ENCODE measurements at places on chromosomes 11 and 22.
A peak's percentile ranks its signal among the peaks of the same experiment; 100 is the strongest.

- no peak for DNase-seq
- no peak overlapping the region for H3K4me3 ChIP-seq
- H3K36me3 ChIP-seq, result no peaks in the 10 kb centered on the region
- H3K27ac ChIP-seq, result no peak overlapping the region
Observed at GRCh38 chr11:120601536-120601935, 90.0 kb downstream of the GRIK4 start.

DNA sequence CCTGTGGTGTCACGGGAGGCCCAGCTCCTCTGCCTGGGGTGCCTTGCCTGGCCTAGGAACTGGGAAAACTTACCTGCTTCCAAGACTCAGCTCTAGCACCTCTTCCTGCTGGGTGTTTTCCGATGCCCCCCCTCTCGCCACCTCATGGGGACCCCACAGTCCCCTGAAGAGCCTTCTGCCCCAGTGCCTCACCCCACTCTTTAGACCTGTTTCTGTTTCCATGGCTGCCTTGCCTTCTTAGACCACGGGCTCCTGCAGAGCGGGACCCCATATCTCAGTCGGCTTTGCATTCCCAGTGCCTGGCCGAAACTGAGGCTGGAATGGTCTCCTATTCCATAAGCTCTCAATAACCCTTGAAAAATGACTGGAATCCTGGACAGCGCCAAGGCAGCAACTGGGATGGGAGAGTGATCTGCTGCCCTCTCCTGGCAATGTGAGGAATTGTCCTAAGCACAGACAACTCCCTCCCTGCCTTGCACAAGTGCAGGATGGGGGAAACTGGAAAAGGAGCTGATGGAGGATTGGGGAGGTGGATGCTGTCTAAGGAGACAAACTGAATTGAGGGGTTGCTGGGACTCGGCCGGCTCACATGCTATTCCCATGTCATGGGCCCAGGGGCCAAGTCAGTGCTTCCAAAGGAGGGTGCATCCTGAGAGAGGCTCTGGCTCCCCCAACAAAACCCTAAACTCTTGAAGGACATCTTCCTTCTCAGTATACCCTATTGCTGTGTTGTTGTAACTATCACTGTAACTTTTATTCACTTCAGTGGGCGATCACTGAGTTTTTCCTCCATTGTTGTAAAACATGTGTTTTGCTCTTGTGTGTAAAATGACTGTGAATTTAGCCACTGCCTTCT, 26.6 kb upstream of the IL17RA start:
- no peaks in the 10 kb centered on the region for H3K27me3 ChIP-seq
- H3K4me1 ChIP-seq, result no peaks in the 10 kb centered on the region
- no peak overlapping the region for H3K27ac ChIP-seq
- no peak overlapping the region for H3K4me3 ChIP-seq
- no peaks in the 10 kb centered on the region for H3K36me3 ChIP-seq

GRCh38 chr11:33935461-33936456, 43.9 kb upstream of the LMO2 start:
- no peak overlapping the region for H3K4me3 ChIP-seq
- H3K4me1 ChIP-seq, result no peaks in the 10 kb centered on the region
- H3K27ac ChIP-seq, result no peak overlapping the region
- no peaks in the 10 kb centered on the region for H3K36me3 ChIP-seq
- no peaks in the 10 kb centered on the region for H3K27me3 ChIP-seq

DNA sequence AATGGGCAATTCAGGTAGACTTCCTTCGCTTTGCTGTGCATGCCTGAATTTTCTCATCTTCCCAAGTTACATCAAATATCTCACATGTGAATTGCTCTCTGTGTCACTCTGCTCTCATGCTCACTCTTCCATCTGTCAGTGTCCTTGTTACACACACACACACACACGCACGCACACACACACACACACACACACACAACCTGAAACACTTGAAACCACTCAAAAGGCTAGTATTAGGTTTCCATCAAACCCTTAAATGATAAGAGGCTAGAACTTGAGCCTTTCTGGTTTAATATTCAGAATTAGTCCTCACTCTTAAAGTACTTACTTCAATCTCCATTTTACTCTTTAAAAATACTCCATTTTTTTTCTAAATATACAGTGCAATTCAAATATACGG, 282.4 kb downstream of the C11orf87 start:
- no peaks in the 10 kb centered on the region for H3K4me1 ChIP-seq
- no peaks in the 10 kb centered on the region for H3K27me3 ChIP-seq
- H3K27ac ChIP-seq, result no peak overlapping the region
- no peak overlapping the region for H3K4me3 ChIP-seq
- DNase-seq, result no peak

GRCh38 chr11:118838905-118839553, 44.7 kb upstream of the CXCR5 start:
- H3K36me3 ChIP-seq, result no peaks in the 10 kb centered on the region
- no peak for DNase-seq
- H3K27me3 ChIP-seq, result no peaks in the 10 kb centered on the region
- H3K4me1 ChIP-seq, result no peaks in the 10 kb centered on the region

DNA sequence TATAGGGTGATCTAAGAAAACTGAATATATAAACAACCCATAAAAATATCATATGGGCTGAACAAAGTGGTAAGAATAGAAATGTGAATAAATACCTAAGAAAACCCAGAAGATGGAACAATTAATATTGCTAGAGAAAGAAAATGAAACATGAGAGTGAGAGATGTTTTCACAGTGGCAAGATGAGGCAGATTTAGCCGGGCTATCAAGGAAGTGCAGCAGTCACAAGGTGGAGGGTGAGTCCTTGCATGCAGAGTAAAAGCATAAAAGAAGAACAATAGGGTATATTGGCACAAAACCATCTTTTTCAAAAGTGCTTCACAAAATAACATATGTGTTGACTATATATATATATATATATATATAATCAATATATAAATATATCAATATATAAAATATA, 49.6 kb downstream of the NOX4 start:
- H3K27ac ChIP-seq, result no peak overlapping the region
- no peaks in the 10 kb centered on the region for H3K27me3 ChIP-seq
- H3K36me3 ChIP-seq, result no peaks in the 10 kb centered on the region
- no peak overlapping the region for H3K4me3 ChIP-seq
- H3K4me1 ChIP-seq, result no peaks in the 10 kb centered on the region

- no peaks in the 10 kb centered on the region for H3K4me1 ChIP-seq
- no peaks in the 10 kb centered on the region for H3K36me3 ChIP-seq
- DNase-seq, result no peak
- no peak overlapping the region for H3K27ac ChIP-seq
Observed at GRCh38 chr11:59078435-59078834, 7.7 kb upstream of the GLYATL1B start.

- no peaks in the 10 kb centered on the region for H3K36me3 ChIP-seq
- no peak for DNase-seq
- peak overlapping the region; percentile 98 for H3K27ac ChIP-seq
- H3K4me1 ChIP-seq, result peaks cover 13% of the 10 kb centered on the region
- H3K4me3 ChIP-seq, result peak overlapping the region; percentile 65
- no peaks in the 10 kb centered on the region for H3K27me3 ChIP-seq
Observed at GRCh38 chr11:57320719-57321387, 3.9 kb downstream of the TNKS1BP1 start.

Data from uterus (tissue), 4 donors.